ENCODE measurements at places on chromosomes 1 and 21. TPM values are rescaled to one million over a fixed set of nuclear protein-coding genes. Genes with fewer than 3 reads are reported as not detected.

CD1D gene
- 1.1 TPM for total RNA-seq

CYYR1 gene
- total RNA-seq, result 13.0 TPM

KCNQ4 gene
- total RNA-seq, result 4.8 TPM

LIN9 gene
- 3.9 TPM for total RNA-seq

- H3K27ac ChIP-seq, result no peak overlapping the region
- no peaks in the 10 kb centered on the region for H3K36me3 ChIP-seq
- no peak overlapping the region for H3K4me3 ChIP-seq
- H3K27me3 ChIP-seq, result no peaks in the 10 kb centered on the region
- DNase-seq, result no peak
- no peaks in the 10 kb centered on the region for H3K4me1 ChIP-seq
These were observed 5.7 kb downstream of the GRHL3 start for GRCh38 chr1:24324903-24325302.

DNA sequence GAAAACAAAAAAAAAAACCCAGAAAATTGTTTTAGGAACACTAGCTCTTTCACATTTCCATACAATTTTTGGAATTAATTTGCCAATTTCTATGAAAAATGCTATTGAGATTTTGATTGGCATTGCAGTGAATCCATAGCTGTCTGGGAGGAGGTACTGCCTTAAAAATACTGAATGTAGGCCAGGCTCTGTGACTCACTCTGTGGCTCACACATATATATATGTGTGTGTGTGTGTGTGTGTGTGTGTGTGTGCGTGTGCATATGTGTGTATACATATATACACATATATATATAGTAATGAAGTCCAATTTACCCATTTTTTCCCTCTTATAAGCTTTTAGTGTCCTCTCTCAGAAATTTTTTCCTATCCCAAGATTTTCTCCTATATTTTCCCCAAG, 214.2 kb upstream of the DMRTA2 start:
- no peak overlapping the region for H3K27ac ChIP-seq
- no peaks in the 10 kb centered on the region for H3K27me3 ChIP-seq
- no peaks in the 10 kb centered on the region for H3K36me3 ChIP-seq
- H3K4me1 ChIP-seq, result no peaks in the 10 kb centered on the region
- DNase-seq, result no peak
- H3K4me3 ChIP-seq, result no peak overlapping the region

GRCh38 chr1:99217599-99217998, 46.7 kb upstream of the PLPPR4 start:
- H3K27ac ChIP-seq, result no peak overlapping the region
- H3K4me1 ChIP-seq, result peaks cover 8% of the 10 kb centered on the region
- no peak for DNase-seq
- no peaks in the 10 kb centered on the region for H3K36me3 ChIP-seq

- H3K27ac ChIP-seq, result no peak overlapping the region
- H3K4me3 ChIP-seq, result no peak overlapping the region
- H3K36me3 ChIP-seq, result no peaks in the 10 kb centered on the region
- H3K27me3 ChIP-seq, result no peaks in the 10 kb centered on the region
- no peak for DNase-seq
These were observed 1.9 kb upstream of the OR13G1 start for GRCh38 chr1:247681288-247681897.

- no peak overlapping the region for H3K27ac ChIP-seq
- H3K4me3 ChIP-seq, result no peak overlapping the region
- no peaks in the 10 kb centered on the region for H3K36me3 ChIP-seq
- DNase-seq, result no peak
These were observed 332.3 kb upstream of the DPYD start for GRCh38 chr1:98253145-98253544.

GRCh38 chr1:64948905-64949833, 17.2 kb downstream of the JAK1 start:
- peaks cover 8% of the 10 kb centered on the region for H3K4me1 ChIP-seq
- DNase-seq, result no peak
- no peaks in the 10 kb centered on the region for H3K36me3 ChIP-seq
- H3K4me3 ChIP-seq, result no peak overlapping the region
- no peak overlapping the region for H3K27ac ChIP-seq

DNA sequence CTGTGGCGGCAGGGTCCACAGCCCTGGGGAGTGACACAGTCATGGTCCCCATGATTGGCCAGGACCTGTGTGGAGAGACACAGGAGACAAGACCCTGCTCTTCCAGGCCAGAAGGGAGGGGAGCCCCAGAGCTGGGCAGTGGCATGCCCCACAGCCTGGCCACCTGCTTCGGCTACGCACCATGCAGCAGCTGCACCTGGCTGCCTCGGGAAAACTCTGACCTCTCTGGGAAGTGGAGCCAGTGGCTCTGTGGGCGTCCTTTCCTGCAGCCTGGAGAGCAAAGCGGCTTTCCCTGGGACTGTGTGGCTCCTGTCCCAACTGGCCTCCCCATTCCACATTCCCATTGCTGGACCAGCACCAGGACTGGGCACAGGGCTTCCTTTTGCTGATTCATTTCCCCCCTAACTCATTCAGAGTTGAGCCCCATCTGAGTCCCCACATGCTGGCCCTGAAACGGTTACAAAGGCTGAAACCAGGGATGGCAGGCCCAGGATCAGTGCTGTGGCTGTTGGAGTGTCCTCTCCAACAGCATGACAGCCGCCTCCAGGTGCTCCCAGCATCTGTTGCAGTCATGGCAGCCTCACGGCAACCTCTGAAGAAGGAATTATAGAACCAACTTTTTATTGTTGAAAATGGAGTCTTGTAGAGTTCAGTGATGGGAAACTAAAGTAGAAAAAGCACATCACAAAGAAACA, 15.0 kb downstream of the OXCT2 start:
- no peak overlapping the region for H3K27ac ChIP-seq
- DNase-seq, result no peak
- H3K27me3 ChIP-seq, result no peaks in the 10 kb centered on the region
- no peaks in the 10 kb centered on the region for H3K4me1 ChIP-seq

DNA sequence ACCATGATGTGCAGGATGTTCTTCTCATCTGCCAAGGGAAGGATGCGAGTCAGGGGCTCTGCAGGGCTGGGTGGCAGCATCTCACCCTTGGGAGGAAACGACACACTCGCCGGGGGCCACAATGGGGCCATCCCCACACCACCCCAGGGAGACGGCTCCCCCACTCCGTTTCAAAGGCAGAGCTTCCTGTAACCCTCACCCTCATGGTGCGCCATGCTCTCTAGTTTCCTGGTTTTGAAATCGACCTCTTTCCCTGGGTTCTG, 20.2 kb downstream of the RIPK4 start:
- no peak overlapping the region for H3K27ac ChIP-seq
- no peaks in the 10 kb centered on the region for H3K4me1 ChIP-seq
- no peaks in the 10 kb centered on the region for H3K36me3 ChIP-seq
- no peak overlapping the region for H3K4me3 ChIP-seq

GRCh38 chr21:45251635-45252447, 35.9 kb downstream of the POFUT2 start:
- peaks cover 31% of the 10 kb centered on the region for H3K4me1 ChIP-seq
- H3K4me3 ChIP-seq, result no peak overlapping the region
- H3K36me3 ChIP-seq, result no peaks in the 10 kb centered on the region
- no peak for DNase-seq
- no peak overlapping the region for H3K27ac ChIP-seq
